ENCODE measurements at places on chromosomes 6 and 20. TPM values are rescaled to one million over a fixed set of nuclear protein-coding genes. Genes with fewer than 3 reads are reported as not detected.

DNA sequence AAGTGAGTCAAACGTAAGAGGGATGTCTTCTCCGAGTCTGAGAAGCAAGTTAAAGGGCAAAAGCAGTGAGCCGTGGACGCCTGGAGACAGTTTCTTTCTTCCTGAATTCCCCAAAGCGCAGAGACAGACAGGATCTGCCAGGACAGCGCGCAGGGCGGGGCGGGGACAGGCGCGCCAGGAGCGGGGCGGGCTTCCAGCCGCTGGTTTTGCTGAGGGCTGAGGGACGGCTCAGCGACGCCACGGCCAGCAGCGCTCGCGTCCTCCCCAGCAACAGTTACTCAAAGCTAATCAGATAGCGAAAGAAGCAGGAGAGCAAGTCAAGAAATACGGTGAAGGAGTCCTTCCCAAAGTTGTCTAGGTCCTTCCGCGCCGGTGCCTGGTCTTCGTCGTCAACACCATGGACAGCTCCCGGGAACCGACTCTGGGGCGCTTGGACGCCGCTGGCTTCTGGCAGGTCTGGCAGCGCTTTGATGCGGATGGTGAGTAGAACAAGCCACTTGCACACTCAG lies at the start of gene SCGN:
TSS of gene SCGN (plus strand) at position 209 of the 509 bp plus-strand sequence. CDS start at position 398, 189 bp downstream.
- DNase-seq: peak; percentile 58
- H3K4me3 ChIP-seq: no peak within 1 kb of the TSS
- H3K27me3 ChIP-seq: peaks cover 62% of the 10 kb centered on the region
- no peaks in the 10 kb centered on the region for H3K36me3 ChIP-seq
- H3K27ac ChIP-seq: no peak within 1 kb of the TSS
- H3K4me1 ChIP-seq: no peaks in the 10 kb centered on the region

- H3K36me3 ChIP-seq: no peaks in the 10 kb centered on the region
- DNase-seq: no peak
- no peaks in the 10 kb centered on the region for H3K4me1 ChIP-seq
- no peaks in the 10 kb centered on the region for H3K27me3 ChIP-seq
Observed at GRCh38 chr20:8933381-8933807, 135.5 kb upstream of the PLCB4 start.

- no peaks in the 10 kb centered on the region for H3K36me3 ChIP-seq
- DNase-seq: no peak
- no peak overlapping the region for H3K4me3 ChIP-seq
Observed at GRCh38 chr6:118212451-118213173, 305.5 kb downstream of the SLC35F1 start.

ADGRF5 gene
- 4.1 TPM for total RNA-seq
